ENCODE measurements at places on chromosomes 2 and 18.

DNA sequence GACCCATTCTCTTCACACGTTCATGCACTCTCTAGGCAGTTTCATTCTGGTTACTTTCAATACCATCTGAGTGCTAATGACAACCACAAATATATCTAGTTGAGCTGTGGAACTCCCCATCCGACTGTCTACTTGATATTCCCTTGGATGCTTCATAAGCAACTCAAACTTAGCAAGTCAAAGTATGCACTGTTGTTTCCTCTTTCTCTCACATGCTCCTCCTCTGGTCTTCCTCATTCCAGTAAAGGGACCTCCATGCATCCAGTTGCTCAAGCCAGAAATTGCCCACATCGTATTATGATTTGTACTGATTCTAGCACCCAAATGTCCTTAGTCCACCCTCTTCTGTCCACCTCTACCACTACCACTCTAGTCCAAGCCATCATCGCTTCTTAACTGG, 22.3 kb downstream of the SEMA4F start:
- no peak overlapping the region for H3K4me3 ChIP-seq
- no peaks in the 10 kb centered on the region for H3K27me3 ChIP-seq
- H3K36me3 ChIP-seq, result peaks cover 10% of the 10 kb centered on the region
- H3K4me1 ChIP-seq, result no peaks in the 10 kb centered on the region
- no peak for DNase-seq

DNA sequence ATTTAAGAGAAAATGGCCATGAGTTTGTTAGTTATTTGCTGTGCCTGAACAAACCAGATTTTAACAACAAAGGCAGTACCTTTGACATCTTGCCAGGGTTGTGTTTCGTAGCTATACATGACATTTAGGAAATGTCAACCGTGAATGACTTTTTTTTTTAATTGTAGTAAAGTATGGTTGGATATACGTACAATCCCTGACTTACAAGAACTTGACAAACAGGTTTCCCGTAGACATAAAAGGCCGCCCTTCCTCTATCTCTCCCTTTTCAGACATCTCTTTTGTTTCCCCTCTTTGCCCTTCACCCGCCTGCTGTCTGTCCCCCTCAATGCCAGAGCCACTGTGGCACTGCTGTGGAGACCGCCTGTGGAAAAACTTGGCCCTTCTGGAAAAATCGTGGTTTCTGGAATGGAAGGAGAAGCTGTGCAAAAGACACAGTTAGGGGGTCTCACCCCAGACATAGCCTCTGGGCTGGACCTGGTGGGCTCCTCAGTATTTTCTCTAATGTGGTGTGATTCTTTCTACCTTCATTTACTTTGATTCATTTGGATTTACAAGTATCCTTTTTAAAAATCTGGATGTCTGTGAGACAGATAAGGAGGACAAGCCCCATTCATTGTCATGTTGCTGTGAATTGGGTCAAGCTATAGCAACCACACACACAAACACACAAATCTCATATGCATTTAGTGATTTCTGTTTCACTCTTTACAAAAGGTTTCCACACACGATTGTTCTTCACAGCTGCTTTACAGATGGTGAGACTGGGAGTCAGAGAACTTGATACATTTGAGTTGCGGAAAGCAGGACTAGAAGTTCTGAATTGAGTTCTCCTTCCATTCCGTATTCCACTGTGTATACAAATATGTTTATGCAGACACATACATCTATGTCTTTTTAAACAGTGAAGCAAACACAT, 48.6 kb downstream of the SPATS2L start:
- no peaks in the 10 kb centered on the region for H3K36me3 ChIP-seq
- no peaks in the 10 kb centered on the region for H3K27me3 ChIP-seq
- no peak overlapping the region for H3K27ac ChIP-seq
- DNase-seq, result no peak

GRCh38 chr2:202628646-202629198, 6.0 kb upstream of the FAM117B start:
- no peak for DNase-seq
- peaks cover 19% of the 10 kb centered on the region for H3K4me1 ChIP-seq
- H3K36me3 ChIP-seq, result no peaks in the 10 kb centered on the region
- H3K27ac ChIP-seq, result no peak overlapping the region

DNA sequence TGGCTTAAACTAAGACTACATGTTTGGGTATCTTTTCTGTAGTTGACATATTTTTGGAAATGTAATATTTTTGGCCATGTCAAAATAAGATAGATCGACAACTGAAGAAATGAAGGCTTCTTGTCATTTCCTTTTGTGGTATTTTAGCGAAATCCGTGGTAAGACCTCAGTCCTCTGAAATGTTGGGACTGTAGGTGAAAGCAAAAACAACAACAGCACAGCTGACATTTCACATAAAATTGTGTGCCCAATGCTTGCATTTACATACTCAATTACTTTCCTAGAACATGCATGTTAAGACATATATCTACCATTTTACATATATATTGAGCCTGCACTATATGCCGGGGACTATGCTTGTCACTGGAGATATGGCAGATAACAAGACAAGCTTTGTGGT, 50.2 kb downstream of the SPP2 start:
- no peak overlapping the region for H3K4me3 ChIP-seq
- peaks cover 37% of the 10 kb centered on the region for H3K4me1 ChIP-seq
- H3K27me3 ChIP-seq, result peaks cover 20% of the 10 kb centered on the region
- H3K27ac ChIP-seq, result peak overlapping the region; percentile 58

GRCh38 chr18:23365602-23366001, 87.5 kb upstream of the RIOK3 start:
- H3K4me1 ChIP-seq, result no peaks in the 10 kb centered on the region
- no peak for DNase-seq
- no peaks in the 10 kb centered on the region for H3K27me3 ChIP-seq
- no peaks in the 10 kb centered on the region for H3K36me3 ChIP-seq

DNA sequence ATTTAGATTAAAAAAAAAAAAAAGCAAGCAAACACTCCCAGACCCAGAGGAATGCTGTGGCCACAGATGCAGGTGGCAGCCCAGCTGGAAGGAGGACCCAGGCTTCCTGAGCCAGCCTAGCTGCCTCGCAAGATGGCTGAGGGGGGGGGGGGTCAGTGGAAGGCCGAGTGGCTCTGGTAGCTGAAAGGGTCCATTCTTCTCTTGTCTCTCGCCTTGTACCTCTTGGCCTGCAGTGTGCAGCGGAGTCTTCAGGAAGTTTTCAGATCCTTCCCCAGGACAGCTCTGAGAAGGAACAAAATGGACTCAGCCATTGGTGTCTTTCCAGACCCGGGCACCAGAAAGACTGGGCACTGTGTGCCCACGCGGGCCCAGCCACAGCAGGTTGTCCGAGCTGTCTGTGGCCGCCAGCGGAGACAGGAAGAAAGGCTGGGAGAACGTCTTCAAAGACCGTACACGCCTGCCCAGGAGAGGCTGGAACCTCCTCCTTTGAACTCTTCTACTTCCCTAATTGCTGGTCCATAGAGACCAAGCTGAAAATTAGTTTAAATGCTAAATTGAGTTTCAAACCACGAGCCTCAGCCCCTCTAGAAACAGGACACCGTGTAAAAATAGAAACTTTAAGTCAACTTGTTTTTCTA, 21.3 kb downstream of the APCDD1 start:
- peaks cover 23% of the 10 kb centered on the region for H3K27me3 ChIP-seq
- H3K27ac ChIP-seq, result no peak overlapping the region

- no peaks in the 10 kb centered on the region for H3K27me3 ChIP-seq
- H3K4me3 ChIP-seq, result no peak overlapping the region
- H3K27ac ChIP-seq, result no peak overlapping the region
- no peaks in the 10 kb centered on the region for H3K36me3 ChIP-seq
These were observed 695.3 kb upstream of the ZNF804A start for GRCh38 chr2:183903026-183903425.

DNA sequence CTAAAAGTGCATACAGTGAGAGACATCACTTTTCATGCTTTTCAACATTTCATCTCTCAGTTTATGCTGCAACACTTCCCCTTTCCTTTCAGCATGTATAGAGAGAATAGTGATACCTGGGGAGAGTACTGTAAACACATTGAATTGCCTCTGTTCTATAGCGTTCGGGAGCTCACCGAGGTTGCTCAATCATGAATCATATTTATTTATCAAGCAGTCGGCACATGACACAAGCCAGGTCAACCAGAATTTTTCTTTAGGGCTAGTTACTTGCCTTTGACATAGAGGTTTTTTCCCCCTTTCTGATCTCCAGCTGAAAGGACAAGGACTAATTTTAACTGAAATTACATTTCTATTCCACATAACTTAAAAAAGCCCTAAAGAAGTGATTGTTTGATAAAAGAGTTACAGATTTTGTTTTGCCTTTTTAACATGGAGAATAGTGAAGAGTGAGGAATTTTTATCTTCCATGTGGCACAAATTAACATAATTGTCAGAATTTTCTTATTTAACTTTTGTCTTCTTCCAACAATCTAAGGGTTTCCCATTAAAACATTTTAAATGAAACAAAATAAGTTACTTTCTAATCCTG, 690.9 kb upstream of the TMEFF2 start:
- H3K27me3 ChIP-seq, result no peaks in the 10 kb centered on the region
- H3K4me1 ChIP-seq, result no peaks in the 10 kb centered on the region
- H3K4me3 ChIP-seq, result no peak overlapping the region
- DNase-seq, result no peak

DNA sequence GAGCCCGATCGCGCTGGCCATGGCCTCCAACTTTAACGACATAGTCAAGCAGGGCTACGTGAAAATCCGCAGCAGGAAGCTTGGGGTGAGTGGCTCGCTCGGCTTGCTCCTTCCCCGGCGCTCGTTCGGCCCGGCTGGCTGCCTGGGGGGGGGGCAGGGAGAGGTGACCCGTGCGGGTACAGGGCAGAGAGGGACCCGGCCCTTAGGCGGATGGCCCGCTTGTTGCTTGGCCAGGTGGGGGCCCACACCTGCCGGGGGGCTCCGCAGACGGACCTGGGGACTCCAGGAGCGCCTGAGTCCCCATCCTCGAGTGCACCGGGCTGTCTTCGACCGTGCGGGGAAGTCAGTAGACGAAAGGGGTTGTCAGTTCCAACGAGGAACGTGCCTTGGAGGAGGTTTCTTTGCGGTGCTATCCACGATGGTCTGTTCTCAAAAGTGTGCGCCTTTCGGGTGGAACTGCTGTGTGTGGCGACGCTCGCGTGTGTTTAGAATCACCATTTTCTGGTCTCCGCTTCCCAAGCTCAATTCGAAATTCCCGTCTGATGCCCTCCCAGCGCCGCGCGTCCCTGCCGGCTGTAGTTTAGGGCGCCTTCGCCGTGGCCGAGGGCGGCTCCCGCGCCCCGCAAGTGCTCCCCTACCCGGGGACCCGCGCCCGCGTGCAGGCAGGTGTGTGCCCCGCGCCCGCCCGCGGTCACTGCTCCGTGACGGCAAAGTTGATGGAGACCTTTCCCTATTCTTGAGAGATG, 711 bp downstream of the DOK6 start:
- peaks cover 5% of the 10 kb centered on the region for H3K36me3 ChIP-seq
- H3K4me3 ChIP-seq, result peak overlapping the region; percentile 3
- peaks cover 13% of the 10 kb centered on the region for H3K4me1 ChIP-seq
- H3K27ac ChIP-seq, result no peak overlapping the region
- DNase-seq, result no peak
- H3K27me3 ChIP-seq, result peaks cover 51% of the 10 kb centered on the region

All from activated naive CD4-positive, alpha-beta T cell treated with anti-CD3 and anti-CD28 coated beads, Interleukin-2, amount 10 ng/mL, durations not matched to agents 7 days and 5 days (primary cell).